ENCODE measurements at places on chromosomes 11 and 22. TPM values are rescaled to one million over a fixed set of nuclear protein-coding genes. Genes with fewer than 3 reads are reported as not detected.
A peak's percentile ranks its signal among the peaks of the same experiment; 100 is the strongest.

OR2AG1 gene
- not detected for total RNA-seq

PHF21B gene
- total RNA-seq = 3.6 TPM

NEFH gene
- 0.32 TPM for total RNA-seq

GRCh38 chr11:116193321-116194131 lies 579.3 kb downstream of the BUD13 start:
- peak; percentile 59 for DNase-seq

DNA sequence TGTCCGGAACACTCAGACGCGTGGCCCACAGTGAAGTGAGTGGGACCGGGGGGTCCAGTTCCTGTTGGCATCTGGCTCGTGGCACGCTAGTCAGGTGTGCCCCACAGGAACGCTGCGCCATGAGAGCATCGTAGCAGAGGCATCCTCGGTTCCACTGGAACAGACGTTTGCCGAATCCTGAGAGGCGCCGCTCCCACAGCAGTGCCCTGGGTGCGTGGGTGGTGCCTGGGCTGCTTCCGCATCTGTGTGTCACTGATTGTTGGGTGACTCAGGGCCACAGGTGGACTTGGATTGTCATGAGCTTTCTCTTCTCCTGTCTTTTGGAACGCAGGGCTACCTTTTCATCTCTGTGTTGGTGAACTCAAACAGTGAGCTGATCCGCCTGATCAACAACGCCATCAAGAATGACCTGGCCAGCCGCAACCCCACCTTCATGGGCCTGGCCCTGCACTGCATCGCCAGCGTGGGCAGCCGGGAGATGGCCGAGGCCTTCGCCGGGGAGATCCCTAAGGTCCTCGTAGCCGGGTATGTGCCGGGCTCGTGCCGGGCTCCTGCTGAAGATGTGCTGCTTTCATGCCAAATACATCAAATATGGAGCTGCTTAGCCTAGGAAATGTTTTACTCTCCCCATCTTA lies 46.2 kb downstream of the AP2A2 start:
- no peak for DNase-seq

DNA sequence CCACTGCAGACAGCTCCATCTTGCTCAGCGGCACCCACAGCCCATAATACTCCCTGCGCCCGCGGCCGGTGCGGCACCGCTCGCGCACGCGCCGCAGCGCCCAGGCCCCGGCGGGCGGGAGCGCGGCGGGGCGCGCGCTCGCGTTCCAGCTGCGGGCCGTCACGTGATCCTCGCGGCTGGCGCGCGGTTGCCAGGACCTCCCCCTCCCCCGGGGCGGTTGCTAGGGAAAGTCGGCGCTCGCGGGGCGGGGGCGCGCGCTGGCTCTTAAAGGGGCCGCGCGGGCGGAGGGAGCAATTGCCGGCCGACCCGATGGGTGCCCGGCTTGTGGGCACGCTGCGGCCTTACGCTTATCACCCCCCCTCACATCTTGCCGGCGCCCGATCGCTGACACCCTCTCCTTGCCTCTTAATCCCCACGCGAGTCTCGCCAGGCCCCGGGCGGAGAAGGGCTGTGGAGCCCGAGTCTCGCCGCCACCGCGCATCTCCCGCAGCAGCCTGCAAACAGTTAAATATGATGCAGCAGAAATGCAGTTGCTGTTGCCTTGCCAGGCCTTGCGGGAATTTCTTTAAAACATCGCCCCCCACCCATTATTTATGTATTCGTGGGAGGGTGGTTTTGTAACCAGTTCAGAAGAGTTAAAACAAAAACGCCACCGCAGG lies at the start of gene CBX6:
Gene CBX6 (minus strand): TSS at position 45 of the 659 bp plus-strand sequence. CDS start 26 bp downstream, at position 19.
- peak; percentile 95 for DNase-seq

DNA sequence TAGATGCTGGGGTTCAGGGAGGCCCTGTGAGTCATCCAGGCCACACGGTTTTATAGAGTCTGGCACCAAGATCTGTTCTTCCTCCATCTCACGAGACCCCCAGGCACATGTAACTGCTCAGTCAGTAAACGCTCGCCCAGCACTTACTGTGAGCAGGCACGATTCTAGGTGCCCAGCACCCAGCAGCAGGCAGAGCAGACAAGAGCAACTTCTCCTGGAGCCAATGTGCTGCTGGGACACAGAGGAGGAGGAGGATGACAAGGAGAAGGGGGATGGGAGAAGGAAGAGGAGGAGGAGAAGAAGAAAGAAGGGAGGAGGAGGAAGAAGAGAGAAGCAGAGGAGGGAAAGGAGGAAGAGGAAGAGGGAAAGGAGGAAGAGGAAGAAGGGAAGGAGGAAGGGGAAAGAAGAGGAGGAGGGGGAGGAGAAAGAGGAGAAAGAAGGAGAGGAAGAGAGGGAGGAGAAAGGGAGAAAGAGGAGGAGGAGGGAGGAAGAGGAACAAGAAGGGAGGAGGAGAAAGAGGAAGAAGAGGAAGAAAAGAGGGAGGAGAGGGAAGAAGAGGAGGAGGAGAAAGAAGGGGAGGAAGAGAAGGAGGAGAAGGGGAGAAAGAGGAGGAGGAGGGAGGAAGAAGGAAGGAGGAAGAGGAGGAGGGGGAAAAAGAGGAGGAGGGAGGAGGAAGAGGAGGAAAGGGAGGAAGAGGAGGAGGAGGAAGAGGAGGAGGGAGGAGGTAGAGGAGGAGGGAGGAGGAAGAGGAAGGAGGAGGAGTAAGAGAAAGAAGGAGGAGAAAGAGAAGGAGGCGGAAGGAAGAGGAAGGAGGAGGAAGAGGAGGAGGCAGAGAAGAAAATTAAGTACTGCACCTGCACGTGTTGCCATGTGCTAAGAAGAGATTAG lies 77.6 kb upstream of the RTL6 start:
- DNase-seq = no peak

DNA sequence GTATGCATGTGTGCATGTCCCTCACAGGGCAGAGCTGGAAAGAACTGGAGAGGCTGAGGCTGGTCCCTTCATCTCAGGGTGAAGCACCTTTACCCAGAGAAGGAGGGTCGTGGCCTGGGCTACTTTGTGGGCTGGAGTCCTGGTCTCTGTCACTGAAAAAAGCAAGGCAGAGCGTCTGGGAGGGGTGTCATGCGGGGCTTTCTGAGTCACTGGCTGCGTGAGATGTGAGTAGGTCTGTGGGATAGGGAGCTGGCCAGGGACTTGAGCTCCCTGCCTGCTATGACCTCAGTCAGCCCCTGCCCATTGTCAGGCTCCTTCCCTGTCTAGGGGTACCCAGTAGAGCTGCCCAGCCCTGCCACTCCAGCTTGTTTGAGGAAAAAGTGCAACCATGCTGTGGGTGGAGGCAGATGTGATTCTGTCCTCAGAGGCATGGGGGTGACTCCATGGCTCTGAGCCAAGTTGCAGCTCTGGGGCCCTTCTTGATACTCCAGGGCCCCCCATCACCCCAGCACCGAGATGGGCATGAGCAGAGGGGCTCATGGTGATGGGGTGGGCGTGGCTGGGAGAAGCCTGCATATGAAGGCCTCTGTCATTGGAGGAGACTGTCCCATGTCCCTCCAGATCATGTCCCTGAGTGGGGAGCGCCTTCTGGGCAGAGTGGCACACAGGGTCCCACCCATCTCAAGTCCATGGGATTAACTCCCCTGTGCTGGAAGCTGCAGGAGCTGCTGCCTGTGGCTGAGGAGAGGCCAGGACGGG lies 27.8 kb downstream of the KCNQ1 start:
- no peak for DNase-seq
